NCI-H226 (cell line): ENCODE measurements at places on chromosomes 12 and 14.
A peak's percentile ranks its signal among the peaks of the same experiment; 100 is the strongest.

DNA sequence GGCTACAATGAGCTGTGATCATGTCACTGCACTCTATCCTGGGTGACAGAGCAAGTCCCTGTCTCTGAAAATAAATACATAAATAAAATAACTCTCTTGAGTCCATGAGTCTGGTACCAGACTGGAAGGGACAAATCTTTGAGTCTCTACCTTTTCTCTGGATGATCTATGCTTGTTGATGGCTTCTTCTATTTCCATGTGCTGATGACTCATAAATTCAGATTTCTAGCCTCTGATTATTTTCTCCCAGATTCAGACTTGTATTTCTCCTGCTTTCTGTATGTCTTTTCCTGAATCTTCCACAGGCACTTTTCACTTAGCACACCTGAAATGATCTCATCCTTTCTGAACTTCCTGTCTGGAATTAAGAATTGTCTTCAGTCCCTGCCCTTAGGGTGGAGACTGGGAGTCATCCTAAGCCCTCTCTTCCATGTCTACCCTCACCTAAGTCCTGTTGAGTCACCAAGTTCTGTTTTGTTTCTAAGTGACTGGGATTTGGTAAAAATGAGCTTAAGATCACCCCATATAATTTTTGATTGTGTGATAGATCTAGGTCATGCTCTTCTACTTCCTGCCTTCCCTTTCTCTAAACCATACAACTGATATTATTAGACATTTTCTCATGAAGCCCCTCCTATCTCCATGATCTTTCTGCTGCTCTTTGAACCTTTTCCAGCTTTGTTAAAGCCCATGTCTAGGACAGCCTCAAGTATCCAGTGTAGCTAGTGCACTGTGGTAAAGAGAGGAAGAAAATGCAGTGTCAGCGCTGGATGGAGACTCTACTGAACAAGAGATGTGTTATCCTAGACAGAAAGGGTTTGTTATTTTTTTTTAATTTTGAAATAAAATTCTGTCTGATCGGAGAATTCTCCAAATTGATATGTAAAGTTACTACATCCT, 13.1 kb downstream of the AKAP6 start:
- no peak for DNase-seq

GRCh38 chr12:110635055-110635454, 21.1 kb downstream of the TCTN1 start:
- DNase-seq: no peak

GRCh38 chr12:40342010-40342409, 117.2 kb downstream of the LRRK2 start:
- no peak for DNase-seq

DNA sequence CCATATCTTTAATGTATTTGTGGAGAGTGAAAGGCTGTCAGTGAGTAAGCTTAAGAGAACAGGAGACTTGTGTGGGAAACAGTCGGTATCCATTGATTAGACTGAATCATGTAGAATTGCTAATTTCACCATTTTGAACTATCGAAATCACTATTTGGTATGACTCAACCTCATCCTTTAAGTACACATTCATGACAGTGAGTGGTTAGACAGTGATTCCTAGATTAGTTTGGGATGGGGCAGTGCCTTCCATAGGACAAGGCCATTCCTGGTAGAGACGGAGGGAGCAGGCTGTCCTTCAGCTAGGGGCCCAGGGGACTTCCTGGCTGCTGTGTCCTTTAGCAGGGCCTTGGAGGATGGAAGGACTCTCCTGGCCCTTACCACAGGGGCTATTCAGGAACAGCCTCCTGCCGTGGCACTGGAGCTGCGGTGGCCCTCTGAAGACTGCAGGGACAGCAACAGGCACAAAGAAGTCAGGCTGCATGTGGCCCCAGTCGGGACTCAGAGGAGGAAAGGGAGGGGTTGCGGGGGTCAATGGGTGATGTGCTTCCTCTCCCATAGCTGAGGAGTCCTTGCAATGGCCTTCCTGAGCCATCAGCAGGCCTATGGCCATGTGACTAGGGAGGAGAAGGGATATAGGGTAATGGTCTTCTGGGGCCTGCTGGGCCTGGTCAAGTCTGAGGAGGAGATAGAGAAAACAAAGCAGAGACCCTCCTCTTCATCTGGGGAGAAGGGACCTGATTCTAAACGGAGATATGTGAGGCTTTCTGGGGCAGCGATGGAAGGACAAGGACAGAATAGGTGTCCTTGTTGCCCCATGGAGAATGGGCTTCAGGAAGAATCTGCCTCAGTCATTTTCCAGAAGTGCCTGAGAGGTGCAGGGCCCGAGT, 11.2 kb downstream of the SERPINA1 start:
- no peak for DNase-seq

DNA sequence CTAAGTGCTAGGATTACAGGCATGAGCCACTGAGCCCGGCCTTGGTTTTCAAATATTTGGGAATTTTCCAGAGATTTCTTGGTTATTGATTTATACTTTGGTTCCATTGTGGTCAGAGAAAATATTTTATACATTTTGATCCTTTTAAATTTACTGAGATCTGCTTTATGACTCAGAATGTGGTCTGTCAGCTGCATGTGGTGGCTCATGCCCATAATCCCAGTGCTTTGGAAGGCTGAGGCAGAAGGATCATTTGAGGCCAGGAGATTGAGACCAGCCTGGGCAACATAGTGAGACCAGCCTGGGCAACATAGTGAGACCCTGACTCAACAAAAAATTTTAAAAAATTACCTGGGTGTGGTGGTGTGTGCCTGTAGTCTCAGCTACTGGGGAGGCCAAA, 49.8 kb downstream of the ADCK1 start:
- no peak for DNase-seq

- DNase-seq: no peak
Measured at GRCh38 chr12:59142183-59142790, 222.0 kb upstream of the LRIG3 start.

- no peak for DNase-seq
Measured at GRCh38 chr12:28427046-28427445, 236.8 kb downstream of the CCDC91 start.

DNA sequence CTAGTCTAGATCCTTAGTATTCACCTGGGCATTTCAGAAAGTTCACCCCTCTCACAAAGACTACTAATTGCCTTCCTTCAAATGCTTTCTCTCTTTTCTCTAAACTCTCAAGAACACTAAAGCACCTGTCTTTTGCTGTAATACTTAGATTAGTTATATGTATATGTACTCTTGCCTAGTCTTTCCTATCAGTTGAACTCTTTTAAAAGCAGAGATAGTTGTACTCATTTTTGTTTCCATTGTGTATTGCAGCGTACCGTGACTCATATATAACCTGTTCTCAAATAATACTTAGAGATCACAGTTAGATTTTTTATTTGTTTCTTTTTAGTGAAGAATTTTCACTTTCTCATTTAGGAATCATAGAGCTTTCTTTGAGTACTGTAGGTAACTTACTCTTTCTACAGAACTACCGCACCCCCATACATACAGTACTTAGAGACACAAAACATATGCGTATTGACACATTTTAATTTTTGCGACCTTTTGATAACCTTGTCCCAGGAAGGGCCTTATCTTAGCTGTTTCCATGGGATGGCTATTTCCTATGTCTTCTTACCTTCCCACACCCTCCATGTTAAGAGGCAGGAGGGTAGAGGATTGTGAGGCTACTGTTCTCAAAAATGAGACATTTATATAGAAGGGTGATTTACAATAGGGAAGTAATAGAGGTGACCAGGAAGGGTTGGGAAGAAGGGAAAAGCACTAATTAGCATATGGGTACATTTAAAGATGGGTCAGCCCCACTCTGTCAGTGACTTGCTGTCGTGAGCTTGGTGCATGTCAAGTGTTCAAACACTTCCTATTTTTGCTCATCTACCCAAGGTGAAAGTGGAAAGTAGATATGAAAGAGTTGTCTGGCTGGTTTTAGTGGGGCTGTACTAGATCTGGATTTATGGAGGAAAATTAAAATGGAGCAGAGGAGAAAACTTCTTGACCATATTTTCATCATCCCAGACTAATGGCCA, 74.3 kb downstream of the PLEKHA5 start:
- DNase-seq: no peak

DNA sequence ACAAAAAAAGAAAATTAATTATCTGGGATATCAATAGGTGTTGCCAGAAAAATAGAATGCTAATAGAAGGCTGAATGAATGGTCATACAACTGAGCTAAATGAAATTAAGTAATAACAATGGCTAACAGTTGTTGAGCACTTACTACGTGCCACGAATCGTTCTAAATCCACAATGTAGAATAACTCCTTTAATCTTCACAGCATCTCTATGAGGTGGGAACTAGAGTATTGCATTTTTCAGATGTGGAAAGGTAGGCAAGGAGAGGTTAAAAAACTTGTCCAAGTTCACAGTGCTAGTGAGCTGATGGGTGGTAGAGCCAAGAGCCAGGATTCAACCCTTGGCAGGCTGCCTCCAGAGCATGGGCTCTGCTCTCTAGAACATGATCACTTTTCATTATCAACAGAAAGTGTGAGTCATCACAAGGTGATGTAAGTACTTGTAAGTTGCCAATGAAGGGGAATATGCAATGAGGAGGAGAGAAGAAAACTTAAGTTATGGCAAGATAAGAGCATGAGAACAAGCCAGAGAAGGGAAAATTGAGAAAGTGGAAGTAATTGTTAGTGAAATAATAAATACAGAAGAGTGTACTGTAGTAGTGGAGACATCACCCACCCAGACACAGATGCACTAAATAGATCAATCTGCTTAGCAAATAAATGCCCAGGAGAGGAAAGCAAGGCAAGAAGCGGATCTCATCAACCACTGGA, 122.1 kb downstream of the PRKD1 start:
- DNase-seq: peak; percentile 97

GRCh38 chr12:107840186-107840585, 65.7 kb downstream of the ASCL4 start:
- no peak for DNase-seq

DNA sequence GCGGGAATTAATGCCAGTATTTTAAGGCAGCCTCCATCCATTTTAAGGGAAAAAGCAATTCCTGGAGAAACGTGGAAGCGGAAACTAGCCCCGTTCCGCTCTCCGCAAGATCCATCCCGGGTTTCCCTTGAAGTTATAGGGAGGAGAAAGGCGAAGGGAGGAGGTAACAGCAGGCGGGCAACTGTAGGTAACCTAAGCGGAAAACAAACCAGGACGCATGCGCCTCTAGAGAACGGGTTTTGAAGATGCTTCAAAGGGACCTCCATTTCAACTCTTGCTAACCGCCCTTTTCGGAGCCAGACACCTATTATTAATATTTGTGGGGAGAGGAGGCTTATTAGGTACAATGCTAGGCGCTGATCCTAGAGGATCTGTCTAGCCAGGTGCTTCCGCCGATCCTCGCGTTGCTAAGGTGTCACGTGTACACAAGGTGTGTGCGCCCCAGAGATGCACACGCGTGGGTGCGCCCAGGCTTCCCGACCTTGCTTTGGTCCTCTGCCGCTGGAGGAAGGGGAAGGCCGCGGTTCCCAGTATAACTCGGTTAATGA, 6.2 kb downstream of the TBX5 start:
- no peak for DNase-seq

DNA sequence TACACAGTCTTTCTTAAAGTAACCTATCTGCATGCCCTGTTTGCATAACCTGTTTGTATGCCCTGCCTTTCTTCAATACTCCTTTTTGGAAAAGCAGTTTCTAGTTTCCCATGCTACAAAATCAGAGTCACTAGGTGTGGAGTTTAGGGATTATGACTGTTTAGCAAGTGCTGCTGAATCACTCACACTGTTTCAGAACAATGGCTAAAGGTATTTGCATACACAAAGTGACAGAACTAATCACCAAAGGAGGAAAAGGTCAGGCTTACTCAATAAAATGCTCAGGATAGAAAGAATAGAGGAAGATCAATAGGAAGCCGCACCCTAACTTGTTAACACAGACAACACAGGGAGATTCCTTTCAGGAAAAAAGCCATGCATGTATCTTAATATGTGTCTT, 19.4 kb downstream of the EGLN3 start:
- DNase-seq: no peak

DNA sequence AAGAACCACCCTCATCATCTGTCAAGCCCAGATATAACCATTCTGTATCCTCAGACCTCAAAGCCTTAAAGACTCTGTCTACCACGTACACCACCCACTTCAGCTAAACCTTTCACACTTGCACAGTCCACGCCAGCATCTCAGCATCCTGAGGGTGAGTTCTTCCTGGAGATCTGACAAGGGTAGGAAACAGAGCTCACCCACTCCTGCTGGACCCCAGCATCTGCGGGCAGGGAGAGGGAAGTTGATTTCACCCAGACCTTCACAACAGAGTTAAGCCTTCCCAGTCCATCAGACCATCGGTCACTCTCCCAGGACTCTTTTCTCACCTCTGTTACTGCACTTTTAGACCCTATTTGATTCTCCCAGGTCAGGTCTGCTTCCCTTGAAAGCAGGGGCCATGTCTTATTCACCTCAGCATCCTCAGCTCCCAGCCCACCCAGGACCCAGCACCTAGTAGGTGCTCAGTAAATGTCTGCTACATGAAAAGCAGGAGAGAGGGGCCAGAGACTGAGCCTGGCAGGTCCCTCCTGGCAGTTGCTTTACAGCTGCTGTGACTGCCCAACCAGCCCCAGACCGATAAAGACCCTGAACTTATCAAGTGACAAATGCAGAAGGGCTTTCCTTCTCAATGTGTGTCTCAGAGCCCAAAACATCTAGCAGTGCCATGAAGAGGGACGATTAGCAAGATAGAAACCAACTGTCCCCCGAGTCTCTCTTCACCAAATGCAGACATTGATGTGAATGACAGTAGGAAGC, 34.1 kb downstream of the ANO2 start:
- no peak for DNase-seq

- DNase-seq: no peak
Measured at GRCh38 chr12:93043192-93043876, 114.2 kb upstream of the EEA1 start.
